ENCODE measurements at places on chromosomes 11 and 22. TPM values are rescaled to one million over a fixed set of nuclear protein-coding genes. Genes with fewer than 3 reads are reported as not detected.

The FAM111B gene
- total RNA-seq, result 42.7 TPM

The GSTT2B gene
- not detected for total RNA-seq

The OR51B5 gene
- total RNA-seq, result not detected

The SYCE3 gene
- 0.96 TPM for total RNA-seq

The ARHGAP20 gene
- 0.02 TPM for total RNA-seq

The GGTLC2 gene
- not detected for total RNA-seq

Data from activated CD8-positive, alpha-beta memory T cell treated with anti-CD3 and anti-CD28 coated beads, Interleukin-2, amount 10 ng/mL, durations not matched to agents 7 days and 5 days (primary cell).